Left colon (tissue), 2 donors: ENCODE measurements at places on chromosomes 4 and X. TPM values are rescaled to one million over a fixed set of nuclear protein-coding genes. Genes with fewer than 3 reads are reported as not detected.

DNA sequence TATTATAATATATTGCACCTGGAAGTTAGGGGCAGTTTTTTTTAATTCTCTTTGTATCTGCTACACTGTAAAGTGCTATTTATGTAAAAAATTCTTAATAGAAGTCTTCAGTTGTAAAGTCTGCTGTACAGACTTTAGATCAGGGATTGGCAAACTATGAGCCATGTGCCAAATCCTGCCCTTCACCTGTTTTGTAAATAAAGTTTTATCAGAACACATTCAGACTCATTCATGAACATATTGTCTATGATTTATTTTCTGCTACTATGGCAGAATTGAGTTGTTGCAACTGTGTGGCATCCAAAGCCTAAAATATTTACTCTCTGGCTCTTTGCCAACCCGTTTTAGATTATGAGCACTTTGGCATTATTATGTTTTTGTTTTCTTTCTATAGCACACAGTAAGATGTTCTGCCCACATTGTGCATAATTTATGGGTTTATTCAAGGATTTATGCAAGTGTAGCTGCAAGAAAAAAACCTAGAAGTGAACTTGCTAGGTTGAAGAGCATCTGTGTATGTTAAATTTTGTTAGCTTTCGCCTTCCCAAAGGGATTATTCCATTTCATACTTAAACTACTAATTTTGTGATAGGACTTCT lies 56.9 kb downstream of the CLCN3 start:
- DNase-seq: no peak

Gene GCNA
- total RNA-seq: 1.1 TPM

Gene GUF1
- 21.0 TPM for total RNA-seq

- DNase-seq: no peak
These were observed 331.7 kb downstream of the HNRNPD start for GRCh38 chr4:82042042-82042441.

Gene NFXL1
- total RNA-seq: 11.1 TPM

Gene TRPC5OS
- total RNA-seq: not detected

GRCh38 chr4:42927946-42928345 lies 35.4 kb downstream of the GRXCR1 start:
- no peak for DNase-seq

Gene BMP3
- 27.0 TPM for total RNA-seq
